ENCODE measurements at places on chromosomes 12 and 14. TPM values are rescaled to one million over a fixed set of nuclear protein-coding genes. Genes with fewer than 3 reads are reported as not detected.

GPR33 gene
- not detected for total RNA-seq

DNA sequence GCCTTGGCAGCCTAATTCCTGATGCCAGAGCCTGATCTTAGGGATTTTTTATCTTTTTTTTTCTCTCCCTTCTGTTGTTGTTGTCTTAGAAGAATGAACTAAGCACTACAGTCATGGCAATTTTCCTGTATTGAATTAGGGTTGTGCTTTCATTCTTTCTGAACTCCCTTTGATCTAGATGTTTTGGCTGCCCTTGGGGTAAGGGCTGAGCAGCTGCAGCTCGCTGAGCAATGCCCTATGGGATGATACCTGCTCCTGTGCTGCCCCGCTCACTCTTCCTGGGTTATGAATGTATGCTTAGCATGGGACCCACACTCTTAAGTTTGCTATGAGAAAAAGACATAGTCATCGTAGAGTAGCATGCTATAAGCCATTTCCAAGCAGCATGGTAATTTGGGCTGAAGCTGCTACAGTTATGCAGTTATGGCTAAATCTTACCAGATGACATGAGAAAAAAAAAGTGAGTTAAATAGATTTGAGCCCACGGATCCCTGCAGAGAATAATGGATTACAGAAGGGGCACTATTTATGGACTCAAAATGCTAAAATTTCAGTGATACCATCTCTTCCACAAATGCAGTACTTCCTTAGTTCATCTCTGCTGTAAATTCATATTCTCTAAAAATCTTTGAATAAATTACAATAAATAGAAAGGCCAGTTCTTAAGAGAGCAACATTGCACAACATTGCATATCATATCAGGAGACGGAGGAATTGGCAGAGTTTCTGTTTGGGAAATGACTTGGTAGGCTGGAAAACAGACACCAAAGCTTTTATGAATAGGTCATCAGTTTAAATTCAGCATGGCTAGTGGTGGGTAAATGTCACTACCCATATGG lies 79.2 kb upstream of the PTHLH start:
- no peak overlapping the region for H3K27ac ChIP-seq
- H3K36me3 ChIP-seq: no peaks in the 10 kb centered on the region
- DNase-seq: no peak
- H3K27me3 ChIP-seq: no peaks in the 10 kb centered on the region
- no peaks in the 10 kb centered on the region for H3K4me1 ChIP-seq

DNA sequence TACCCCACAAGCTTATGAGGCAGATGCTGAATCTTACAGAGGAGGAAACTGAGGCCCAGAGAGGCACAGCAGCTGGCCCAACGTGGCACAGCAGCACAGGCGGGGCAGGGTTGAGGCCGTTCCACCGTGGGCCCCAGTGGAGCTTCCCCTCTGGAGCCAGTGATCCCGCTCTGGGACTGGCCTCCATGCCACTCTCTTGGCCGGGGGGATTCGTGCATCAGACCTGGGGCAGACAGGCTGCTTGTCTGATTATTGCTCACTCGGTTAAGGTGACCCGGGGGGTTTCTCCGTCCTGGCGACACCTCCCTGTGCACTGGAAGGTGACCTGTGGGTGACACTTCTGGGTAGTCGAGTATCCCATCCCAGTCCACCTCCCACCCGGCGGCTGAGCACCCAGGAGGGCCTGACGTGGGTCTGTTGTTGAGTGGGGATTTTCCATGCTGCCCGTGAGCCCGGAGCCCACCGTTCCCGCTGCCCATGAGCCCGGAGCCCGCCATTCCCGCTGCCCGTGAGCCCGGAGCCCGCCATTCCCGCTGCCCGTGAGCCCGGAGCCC lies 27.8 kb downstream of the NOC4L start:
- H3K36me3 ChIP-seq: no peaks in the 10 kb centered on the region
- no peaks in the 10 kb centered on the region for H3K27me3 ChIP-seq
- H3K27ac ChIP-seq: no peak overlapping the region
- DNase-seq: no peak

MRPL42 gene
- 76.4 TPM for total RNA-seq

DNA sequence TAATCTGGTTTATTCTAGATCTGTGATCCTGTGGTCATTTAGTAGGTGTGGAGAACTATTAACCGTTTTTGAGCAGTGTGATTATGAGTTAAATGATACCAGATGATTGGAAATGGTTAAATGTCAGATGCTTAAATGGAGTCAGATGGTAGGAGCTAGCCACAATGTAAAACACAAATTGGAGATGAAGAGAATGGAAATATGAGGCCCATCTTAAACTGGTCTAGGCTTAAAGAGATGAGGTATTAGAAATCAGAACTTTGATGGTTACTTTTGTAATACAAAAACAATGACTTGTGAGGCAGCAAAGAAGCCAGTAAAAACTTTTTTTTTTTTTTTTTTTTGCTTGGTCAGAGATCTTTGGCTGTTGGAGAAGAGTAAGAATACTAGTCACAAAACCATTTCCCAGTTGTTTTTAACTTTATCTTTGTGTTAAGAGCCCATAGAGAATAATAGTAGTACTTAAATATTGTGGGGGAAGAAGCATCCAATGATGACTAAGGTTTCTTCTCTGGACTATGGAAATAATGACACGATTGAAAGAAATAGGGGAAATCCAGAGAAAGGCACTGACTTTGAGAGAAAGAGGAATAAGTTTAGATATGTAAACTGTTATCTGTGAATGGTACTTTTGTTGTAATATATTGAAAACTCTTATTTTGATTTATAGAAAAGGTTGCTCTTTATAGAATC lies 95.9 kb downstream of the WNK1 start:
- no peaks in the 10 kb centered on the region for H3K27me3 ChIP-seq
- no peaks in the 10 kb centered on the region for H3K36me3 ChIP-seq
- H3K4me1 ChIP-seq: no peaks in the 10 kb centered on the region
- no peak overlapping the region for H3K4me3 ChIP-seq

- no peaks in the 10 kb centered on the region for H3K27me3 ChIP-seq
- H3K4me3 ChIP-seq: peak within 1 kb of the TSS; percentile 71
- no peaks in the 10 kb centered on the region for H3K36me3 ChIP-seq
- peak; percentile 63 for DNase-seq
Measured at GRCh38 chr12:93571925-93572711, at the start of gene SOCS2. TSS of gene SOCS2 (plus strand) at chr12:93572675. CDS start at chr12:93572898, 223 bp downstream.

ATXN3 gene
- total RNA-seq: 21.8 TPM

SOCS2 gene
- 14.2 TPM for total RNA-seq

DNA sequence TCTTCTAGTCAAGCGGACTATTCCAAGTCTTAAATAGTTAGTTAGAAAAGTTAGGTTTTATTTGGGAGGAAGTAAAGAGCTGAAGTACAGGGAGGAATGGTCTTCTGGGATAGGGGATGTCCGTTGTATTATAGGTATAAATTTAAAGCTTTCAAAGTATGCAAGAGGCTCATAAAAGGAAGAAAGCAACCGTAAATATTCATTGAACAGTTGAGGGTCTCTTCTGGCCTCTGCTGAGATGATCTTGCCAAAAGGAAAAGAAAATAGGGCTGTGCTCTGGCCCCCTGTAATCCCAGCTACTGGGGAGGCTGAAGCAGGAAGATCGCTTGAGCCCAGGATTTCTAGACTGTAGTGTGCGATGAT lies 377 bp upstream of the TIMELESS start:
- H3K27ac ChIP-seq: peak overlapping the region; percentile 73
- no peaks in the 10 kb centered on the region for H3K27me3 ChIP-seq
- no peaks in the 10 kb centered on the region for H3K4me1 ChIP-seq
- no peak for DNase-seq
- H3K36me3 ChIP-seq: no peaks in the 10 kb centered on the region

TCL1B gene
- total RNA-seq: not detected

DNA sequence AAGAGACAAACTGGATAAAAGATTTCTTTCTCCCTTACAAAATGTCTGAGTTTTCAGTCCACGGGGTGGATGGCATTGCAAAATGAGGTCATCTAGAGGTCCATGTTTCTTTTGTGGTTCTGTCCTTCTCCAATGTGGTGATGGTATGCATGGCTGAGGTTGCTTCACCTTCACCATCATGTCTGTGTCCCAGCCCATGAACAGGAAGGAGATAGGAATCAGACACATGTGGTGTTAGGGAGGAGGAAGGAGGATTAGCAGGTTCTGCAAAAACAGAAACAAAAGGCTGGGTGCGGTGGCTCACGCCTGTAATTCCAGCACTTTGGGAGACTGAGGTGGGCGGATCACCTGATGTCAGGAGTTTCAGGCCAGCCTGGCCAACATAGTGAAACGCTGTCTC lies 11.0 kb upstream of the AEBP2 start:
- H3K4me3 ChIP-seq: no peak overlapping the region
- H3K36me3 ChIP-seq: no peaks in the 10 kb centered on the region
- DNase-seq: no peak
- no peaks in the 10 kb centered on the region for H3K27me3 ChIP-seq

- no peak overlapping the region for H3K4me3 ChIP-seq
- H3K36me3 ChIP-seq: no peaks in the 10 kb centered on the region
- no peaks in the 10 kb centered on the region for H3K4me1 ChIP-seq
- no peaks in the 10 kb centered on the region for H3K27me3 ChIP-seq
- no peak overlapping the region for H3K27ac ChIP-seq
Measured at GRCh38 chr12:54495327-54495726, 2.2 kb upstream of the NCKAP1L start.

- no peaks in the 10 kb centered on the region for H3K4me1 ChIP-seq
- no peak for DNase-seq
- H3K27me3 ChIP-seq: no peaks in the 10 kb centered on the region
- no peaks in the 10 kb centered on the region for H3K36me3 ChIP-seq
- H3K4me3 ChIP-seq: no peak overlapping the region
Measured at GRCh38 chr12:102462386-102462785, 18.0 kb downstream of the IGF1 start.

FGF6 gene
- total RNA-seq: not detected

DNA sequence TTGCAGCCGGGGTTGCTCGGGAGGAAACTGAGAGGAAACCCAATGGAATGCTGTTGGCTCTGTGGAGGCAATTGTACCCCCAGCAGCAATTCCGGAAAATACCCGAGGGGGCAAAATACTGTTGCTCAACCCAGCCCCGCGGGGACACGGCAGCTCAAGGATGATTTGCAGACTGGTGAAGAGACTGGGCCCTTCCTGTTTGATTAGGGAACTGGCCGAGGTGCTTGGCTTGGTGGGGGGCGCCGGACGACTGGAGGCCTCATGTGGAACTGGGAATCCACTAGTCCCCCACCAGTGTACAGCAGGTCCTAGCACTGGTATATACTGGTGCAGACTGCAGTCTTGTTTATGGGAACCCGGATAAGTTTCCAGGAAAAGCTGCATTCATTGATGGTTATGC lies 10.3 kb upstream of the RNASE12 start:
- H3K4me1 ChIP-seq: no peaks in the 10 kb centered on the region
- H3K36me3 ChIP-seq: no peaks in the 10 kb centered on the region
- H3K27me3 ChIP-seq: no peaks in the 10 kb centered on the region

DNA sequence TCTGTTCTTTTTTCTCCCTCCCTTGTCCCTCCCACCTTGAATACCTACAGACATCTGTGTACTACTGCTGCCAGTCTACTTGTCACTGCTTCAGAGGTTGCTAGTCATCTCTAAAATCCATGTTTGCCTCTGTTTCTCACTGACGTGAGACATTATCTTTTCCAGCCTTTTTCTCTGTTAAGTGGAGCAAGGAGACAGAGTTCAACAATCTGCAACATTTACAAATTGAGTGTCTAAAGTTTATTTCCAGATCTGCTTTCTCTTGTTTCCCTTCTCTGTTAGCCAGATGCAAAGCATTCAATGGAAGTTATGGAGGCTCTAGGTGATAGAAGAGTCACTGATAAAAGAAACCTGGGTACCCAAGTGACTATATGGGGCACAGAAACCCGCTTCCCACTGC lies 47.5 kb upstream of the CNTN1 start:
- DNase-seq: no peak
- H3K27ac ChIP-seq: no peak overlapping the region
- no peaks in the 10 kb centered on the region for H3K4me1 ChIP-seq
- H3K4me3 ChIP-seq: no peak overlapping the region
- H3K36me3 ChIP-seq: no peaks in the 10 kb centered on the region

CFAP73 gene
- total RNA-seq: not detected

DYNC1H1 gene
- total RNA-seq: 359 TPM

DNA sequence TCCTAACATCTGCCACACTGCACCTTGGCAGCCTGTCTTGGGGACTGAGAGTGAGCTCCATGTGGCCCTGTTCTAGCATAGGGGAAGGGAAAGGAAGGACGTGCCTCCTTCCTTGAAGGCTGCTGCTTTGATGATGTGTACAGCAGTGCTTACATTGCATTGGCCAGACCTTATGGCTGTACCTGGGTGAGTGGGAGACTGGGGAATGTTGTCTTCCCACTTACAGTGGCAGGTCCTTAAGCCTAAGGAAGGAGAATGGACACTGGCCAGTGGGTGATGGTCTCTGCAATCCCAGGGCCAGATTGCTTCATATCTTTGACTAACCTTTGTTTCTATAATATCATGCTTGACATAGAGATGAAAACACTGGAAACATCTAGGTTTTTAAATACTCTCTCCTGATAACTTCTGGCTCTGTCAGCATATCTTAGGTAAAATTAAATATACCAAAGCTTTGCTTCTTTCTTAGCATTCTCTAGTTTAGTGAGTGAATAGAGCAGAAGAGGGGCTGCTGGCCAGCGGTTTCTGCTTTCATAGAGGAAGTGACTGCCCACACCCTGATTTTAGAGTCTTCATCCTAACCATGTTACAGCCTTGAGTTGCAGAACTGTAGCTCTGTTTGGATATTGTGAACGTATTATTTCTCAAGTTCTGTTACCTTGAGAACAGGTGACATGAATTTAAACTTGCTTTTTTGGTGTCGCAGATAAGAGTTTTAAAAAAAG lies 27.2 kb downstream of the KLC1 start:
- H3K27ac ChIP-seq: no peak overlapping the region
- no peaks in the 10 kb centered on the region for H3K36me3 ChIP-seq
- H3K4me1 ChIP-seq: no peaks in the 10 kb centered on the region
- no peak overlapping the region for H3K4me3 ChIP-seq
- no peaks in the 10 kb centered on the region for H3K27me3 ChIP-seq

IL26 gene
- total RNA-seq: not detected

DNA sequence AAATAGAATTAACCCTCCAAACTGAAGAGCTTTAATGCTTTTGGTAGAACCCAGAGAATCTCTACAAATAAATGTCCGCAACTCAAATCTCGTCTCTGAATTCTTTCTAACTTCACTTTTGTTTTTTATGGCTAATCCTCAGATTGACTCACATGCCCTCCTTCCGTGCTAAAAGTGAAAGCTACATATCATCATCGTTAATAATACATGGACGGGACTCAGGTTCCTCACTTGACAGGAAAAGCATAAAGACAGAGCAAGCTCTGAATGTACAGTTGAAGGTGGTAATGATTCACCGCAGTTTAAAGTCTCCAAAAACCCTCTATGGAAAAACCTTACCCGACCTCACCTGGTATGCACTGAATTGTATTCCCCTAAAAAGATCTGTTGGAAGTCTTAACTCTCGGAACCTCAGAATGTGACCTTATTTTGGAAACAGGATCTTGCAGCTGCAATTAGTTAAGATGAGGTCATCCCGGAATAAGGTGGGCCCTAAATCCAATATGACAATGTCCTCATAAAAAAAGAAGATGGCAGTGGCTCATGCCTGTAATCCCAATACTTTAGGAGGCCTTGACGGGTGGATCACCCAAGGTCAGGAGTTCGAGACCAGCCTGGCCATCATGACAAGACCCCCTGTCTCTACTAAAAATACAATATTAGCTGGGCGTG lies 147.4 kb upstream of the FOXN3 start:
- no peaks in the 10 kb centered on the region for H3K4me1 ChIP-seq
- H3K4me3 ChIP-seq: no peak overlapping the region
- H3K36me3 ChIP-seq: no peaks in the 10 kb centered on the region
- H3K27ac ChIP-seq: no peak overlapping the region

- H3K4me3 ChIP-seq: no peak overlapping the region
- DNase-seq: no peak
- no peaks in the 10 kb centered on the region for H3K4me1 ChIP-seq
- H3K27ac ChIP-seq: no peak overlapping the region
Measured at GRCh38 chr12:131445795-131446194, 265.1 kb upstream of the SFSWAP start.
